ENCODE measurements at places on chromosomes 2 and 18.

GRCh38 chr18:59054496-59055287 is 85.0 kb upstream of the SEC11C start:
- no peak for ATAC-seq

- ATAC-seq = no peak
These were observed 110.0 kb downstream of the TMEM247 start for GRCh38 chr2:46589356-46589755.

GRCh38 chr2:101846973-101847372 is 144.8 kb upstream of the IL1R2 start:
- ATAC-seq = peak; percentile 48

DNA sequence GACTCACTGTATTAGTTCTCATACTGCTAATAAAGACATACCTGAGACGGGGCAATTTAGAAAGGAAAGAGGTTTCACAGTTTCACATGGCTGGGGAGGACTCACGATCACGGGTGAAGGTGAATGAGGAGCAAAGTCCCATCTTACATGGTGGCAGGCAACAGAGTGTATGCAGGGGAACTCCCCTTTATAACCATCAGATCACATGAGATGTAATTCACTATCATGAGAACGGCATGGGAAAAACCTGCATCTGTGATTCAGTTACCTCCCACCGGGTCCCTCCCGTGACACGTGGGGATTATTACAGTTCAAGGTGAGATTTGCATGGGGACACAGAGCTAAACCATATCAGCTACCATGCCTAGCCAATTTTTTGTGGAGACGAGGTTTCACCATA is 168.2 kb downstream of the NEDD4L start:
- ATAC-seq = no peak

- no peak for ATAC-seq
These were observed 261.1 kb upstream of the FN1 start for GRCh38 chr2:215697003-215697402.

DNA sequence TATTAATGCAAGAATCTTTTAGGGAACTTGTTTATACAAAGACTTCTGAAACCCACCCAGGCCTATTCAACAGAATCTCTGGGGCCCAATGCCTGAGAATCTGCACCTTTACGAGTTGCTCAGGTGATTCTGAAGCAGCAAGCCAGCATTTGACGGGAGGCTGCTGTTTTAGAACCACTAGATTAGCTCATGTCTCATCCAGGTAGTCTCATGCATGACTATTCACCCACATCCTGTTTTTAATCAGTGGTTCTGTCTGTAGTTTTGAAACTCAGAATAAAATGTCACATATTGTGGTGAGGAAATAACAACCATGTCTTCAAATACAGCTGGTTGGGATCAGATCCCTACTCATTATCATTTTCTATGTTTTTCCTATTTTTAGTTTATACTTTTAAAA is 39.5 kb downstream of the CYTIP start:
- peak; percentile 100 for ATAC-seq

DNA sequence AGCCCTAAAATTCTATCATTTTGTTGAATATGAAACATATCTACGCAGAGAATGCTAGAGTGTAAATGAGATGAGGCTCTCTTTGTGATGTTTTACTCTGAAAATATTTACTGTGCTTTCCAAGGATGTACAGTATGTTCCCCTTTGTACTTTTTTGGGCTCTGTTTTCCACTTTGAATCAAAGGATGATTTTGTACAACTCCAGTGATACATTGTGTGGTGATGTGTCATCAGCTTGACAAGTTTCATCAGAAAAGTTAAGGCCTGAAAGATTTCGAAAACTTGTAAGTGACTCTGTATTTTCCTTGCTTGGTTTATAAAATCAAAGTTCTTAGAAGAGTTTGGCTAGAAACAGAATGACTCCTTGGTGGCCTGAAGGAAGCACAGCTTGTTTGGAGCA is 206.3 kb downstream of the LTBP1 start:
- no peak for ATAC-seq

DNA sequence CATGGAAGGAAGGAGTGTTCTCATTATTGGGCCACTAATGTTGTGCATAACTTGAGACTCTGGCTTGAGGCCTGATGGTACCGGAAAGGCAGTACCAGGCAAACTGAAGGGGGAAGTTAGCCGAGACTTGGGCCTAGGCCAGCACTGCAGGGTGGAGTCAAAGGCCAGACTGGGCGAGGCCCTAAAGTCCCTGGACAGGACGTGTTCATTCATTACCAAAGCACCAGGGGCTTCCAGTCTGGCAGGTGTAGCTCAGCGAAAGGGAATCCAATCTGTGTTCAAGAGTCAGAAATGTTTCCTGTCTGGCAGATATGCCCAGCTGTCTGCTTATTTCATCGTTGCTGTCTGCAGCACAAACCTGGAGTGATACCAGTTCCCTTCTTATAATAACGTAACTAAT is 4.7 kb upstream of the ITSN2 start:
- no peak for ATAC-seq

DNA sequence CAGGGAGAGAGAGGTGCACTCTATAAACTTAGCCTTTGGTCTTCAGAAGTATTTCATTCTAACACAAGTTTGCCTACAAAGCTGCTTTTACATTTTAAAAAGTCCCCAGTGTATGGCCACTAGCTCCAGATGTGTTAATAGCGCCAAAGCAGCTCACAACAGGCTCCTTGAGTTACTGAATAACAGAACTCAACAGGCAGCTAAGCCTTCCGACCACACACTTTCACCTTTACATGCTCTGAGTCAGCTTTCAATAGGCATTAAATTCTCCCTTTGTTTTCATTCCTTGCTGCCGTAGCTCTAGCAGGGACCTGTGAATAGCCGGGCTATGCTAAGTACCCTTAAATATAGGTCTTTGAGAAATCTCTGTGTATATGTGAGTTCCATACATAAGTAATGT is 262.8 kb upstream of the PARD3B start:
- ATAC-seq = no peak
